ENCODE measurements at places on chromosomes 7 and 10.

DNA sequence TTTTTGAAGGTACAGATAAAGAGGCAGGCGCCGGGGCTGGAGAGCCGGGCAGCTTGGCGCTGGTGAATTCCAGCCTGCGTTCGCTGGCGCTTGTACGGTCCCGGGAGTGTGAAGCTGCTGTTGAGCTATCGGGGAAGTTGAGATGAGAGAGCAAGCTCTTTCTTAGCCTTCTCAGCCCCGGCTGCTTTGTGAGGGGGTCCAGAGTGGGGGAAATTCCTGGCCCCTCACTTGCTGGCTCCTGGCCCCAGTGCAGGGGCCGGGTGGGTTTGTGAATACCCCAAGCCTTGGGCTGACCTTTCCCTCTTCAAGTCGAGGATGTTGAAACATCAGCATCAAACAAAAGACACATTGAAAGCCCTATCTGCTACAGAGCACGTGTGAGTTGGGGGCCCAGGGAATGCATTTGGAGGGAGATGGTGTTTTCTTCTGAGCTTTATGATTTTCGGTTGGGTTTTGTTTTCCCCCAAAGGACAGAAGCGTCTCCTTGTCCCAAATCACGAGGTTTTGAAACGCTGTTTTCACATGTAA lies 2.7 kb downstream of the ZMIZ1 start:
- no peak for DNase-seq

- peak; percentile 51 for DNase-seq
These were observed 591.4 kb downstream of the SORCS1 start for GRCh38 chr10:106573106-106573505.

- DNase-seq, result no peak
These were observed 45.9 kb upstream of the KLF6 start for GRCh38 chr10:3830946-3831345.

DNA sequence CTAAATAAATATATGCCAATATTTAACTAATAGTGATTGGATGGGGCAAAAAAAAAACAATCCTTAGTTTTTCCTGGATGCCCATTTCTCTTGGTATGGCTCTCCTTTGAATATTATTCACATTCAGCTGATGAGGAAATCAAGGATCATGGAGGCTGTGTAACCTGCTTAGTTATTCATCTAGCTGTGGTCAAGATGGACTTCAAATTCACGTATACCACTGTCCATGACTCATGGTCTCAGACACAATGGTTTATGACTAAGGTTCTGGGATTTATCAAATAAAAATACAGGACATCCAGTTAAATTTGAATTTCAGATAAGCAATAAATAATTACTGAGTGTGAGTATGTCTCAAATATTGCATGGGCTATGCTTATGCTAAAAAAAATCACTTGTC lies 191.5 kb upstream of the CELF2 start:
- DNase-seq, result no peak

DNA sequence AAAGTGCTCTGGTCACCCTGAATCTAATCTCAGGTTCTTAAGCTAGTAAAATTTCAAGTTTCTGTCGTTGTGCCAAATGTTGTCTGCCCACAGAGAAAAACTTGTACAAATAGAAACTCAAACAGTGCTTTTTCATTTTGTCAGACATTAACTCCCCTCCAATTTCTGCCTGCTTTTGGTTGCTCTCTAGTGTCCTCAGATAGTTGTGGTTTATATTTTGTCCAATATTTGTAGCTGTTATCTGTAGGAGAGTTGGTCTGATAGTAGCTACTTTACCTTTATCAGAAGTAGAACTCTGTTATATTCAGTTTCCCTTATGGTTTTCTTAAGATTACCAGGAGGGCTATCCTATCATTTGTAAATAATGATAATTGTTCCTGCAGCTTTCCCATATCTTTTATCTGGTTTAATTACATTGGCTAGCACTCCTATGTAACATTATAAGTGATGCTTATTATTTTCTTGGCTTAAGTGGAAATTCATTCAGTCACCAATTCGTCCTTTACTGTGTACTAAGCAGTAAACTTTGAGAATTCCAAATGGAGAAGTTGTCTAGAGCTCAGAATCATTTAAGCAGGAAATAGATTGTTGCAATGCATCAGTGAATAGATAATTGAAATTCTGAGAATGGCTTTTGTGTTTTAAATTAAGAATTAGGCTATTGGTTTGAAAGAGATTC lies 91.0 kb downstream of the ANKIB1 start:
- no peak for DNase-seq

GRCh38 chr10:129253865-129254179 lies 213.2 kb upstream of the MGMT start:
- DNase-seq, result no peak

- no peak for DNase-seq
These were observed 170.4 kb upstream of the C7orf33 start for GRCh38 chr7:148419856-148420832.
